Peyer's patch (tissue), 4 donors: ENCODE measurements at places on chromosomes 6 and 20. TPM values are rescaled to one million over a fixed set of nuclear protein-coding genes. Genes with fewer than 3 reads are reported as not detected.

DNA sequence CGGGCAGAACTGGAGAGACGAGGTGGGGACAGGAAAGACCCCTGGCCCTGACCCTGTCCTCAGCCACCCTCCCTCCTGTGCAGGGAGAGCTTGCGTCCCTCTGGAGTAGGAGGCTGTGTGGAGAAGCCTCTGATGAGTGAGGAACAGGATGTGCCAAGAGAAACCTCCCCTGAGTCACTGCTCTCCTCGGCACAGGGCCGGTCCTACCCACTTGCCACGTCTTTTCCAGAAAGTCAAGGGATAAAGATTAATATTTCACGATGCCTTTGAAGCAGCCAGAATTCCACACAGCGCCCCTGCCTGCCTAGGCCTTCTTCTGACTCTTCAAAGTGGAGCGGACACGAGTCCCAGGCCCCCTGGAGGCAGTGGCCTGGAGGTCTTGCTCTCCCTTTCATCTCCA is 34.9 kb upstream of the THBS2 start:
- no peaks in the 10 kb centered on the region for H3K27me3 ChIP-seq
- no peaks in the 10 kb centered on the region for H3K36me3 ChIP-seq
- H3K4me3 ChIP-seq, result no peak overlapping the region
- DNase-seq, result no peak

- no peaks in the 10 kb centered on the region for H3K36me3 ChIP-seq
- no peak overlapping the region for H3K4me3 ChIP-seq
- H3K27me3 ChIP-seq, result no peaks in the 10 kb centered on the region
- H3K4me1 ChIP-seq, result no peaks in the 10 kb centered on the region
These were observed 531.0 kb upstream of the MMS22L start for GRCh38 chr6:97813889-97814567.

GRCh38 chr6:118683881-118684872 is 32.8 kb upstream of the CEP85L start:
- no peak overlapping the region for H3K27ac ChIP-seq
- no peak overlapping the region for H3K4me3 ChIP-seq
- DNase-seq, result no peak
- H3K36me3 ChIP-seq, result no peaks in the 10 kb centered on the region
- H3K4me1 ChIP-seq, result no peaks in the 10 kb centered on the region

DNA sequence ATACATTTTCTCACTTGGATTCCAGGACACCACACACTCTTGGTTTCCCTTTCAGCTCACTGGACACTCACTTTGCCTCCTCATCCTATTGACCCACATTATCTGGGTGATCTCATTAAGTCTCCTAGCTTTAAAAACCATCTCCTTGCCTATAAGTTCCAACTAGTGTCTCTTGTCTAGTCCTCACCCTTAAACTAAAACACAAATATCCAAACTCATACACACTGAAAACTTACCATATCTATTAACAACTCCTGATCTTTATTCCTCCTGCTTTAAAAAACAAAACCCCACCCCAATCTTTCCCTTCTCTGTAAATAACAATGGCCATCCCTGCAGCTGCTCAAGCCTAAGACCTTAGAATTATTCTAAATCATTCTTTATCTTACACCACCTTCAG is 3.5 kb upstream of the SMIM28 start:
- H3K36me3 ChIP-seq, result no peaks in the 10 kb centered on the region
- DNase-seq, result no peak

EPHA7 gene
- 6.6 TPM for total RNA-seq

PDYN gene
- total RNA-seq, result not detected
